ENCODE measurements at places on chromosomes 3 and 15.

DNA sequence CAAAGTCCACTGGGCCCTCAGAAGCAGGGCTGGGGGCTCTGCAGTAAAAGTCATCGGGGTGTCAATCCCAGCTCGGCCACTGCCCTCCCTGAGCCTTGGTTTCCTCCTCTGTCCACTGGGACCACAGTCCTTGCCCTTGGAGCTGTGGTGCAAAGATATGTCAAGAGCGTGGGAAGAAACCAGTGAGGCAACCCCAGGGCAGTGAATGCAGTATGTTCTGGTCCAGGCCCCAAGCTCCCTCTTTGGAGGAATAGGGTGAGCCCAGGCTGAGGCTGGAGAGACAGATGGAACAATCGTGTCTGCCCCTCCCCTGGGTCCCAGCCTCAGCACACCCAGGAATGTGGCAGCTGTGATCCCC, 779 bp downstream of the GRIP2 start:
- no peak for DNase-seq
- H3K4me3 ChIP-seq: no peak overlapping the region
- H3K4me1 ChIP-seq: no peaks in the 10 kb centered on the region
- H3K36me3 ChIP-seq: no peaks in the 10 kb centered on the region

GRCh38 chr15:64622410-64623260, 152.8 kb downstream of the RBPMS2 start:
- no peaks in the 10 kb centered on the region for H3K27me3 ChIP-seq
- DNase-seq: peak; percentile 79
- peaks cover 62% of the 10 kb centered on the region for H3K4me1 ChIP-seq
- H3K36me3 ChIP-seq: no peaks in the 10 kb centered on the region
- peak overlapping the region; percentile 58 for H3K27ac ChIP-seq
- peak overlapping the region; percentile 43 for H3K4me3 ChIP-seq

DNA sequence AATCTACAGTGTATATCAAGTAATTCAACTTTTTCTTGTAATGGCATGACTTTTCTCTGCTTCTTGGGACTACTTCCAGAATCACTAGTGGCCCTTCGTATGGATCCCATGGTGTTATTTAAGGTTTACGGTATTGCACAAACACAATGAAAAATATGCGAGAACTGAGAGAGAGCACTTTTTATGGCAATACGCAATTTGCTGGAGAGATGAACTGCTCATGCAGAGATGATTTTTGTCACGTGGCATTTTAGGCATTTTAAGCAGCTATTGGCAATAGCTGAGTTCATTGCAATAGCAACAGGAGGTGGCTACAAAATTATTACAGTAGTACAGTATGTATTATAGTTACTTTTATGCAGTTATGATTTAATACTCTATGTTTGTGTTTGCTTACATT, 294.0 kb downstream of the UBE2E2 start:
- H3K4me1 ChIP-seq: no peaks in the 10 kb centered on the region
- DNase-seq: no peak
- no peak overlapping the region for H3K4me3 ChIP-seq
- no peak overlapping the region for H3K27ac ChIP-seq
- no peaks in the 10 kb centered on the region for H3K36me3 ChIP-seq

- no peak overlapping the region for H3K27ac ChIP-seq
- no peak for DNase-seq
- no peaks in the 10 kb centered on the region for H3K36me3 ChIP-seq
Measured at GRCh38 chr3:93969443-93969842, 4.3 kb downstream of the PROS1 start.

DNA sequence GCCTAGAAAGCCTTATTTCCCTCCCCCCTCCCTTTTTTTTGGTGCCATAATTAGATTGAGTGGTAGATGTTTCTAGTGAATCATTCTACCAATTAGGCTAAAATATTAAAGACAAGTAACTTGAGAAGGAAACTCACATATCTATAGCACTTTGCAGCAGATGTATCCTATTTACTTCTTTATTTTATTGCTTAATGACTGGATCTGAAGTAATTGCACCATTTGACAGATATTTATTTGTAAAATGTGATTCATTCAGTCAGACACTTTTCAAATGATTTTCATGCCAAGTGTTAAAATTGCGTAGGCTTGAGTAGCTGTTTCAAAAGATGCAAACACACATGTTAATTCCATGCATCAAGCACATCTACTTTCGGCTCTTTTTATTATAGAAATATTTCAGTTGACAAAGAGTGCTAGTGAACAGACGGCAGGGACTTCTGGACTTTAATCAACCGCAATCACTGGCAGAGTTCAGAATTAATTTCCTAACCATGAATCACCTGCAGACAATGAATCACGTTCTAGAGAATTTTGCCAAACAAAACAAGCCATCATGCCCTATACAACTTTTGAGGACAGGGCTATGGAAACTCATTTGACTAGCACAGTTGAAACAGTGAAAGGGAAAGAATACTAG, 636.8 kb downstream of the MECOM start:
- no peaks in the 10 kb centered on the region for H3K36me3 ChIP-seq
- no peak for DNase-seq

- H3K4me3 ChIP-seq: no peak overlapping the region
- no peaks in the 10 kb centered on the region for H3K27me3 ChIP-seq
- DNase-seq: no peak
- no peaks in the 10 kb centered on the region for H3K4me1 ChIP-seq
- H3K27ac ChIP-seq: no peak overlapping the region
Measured at GRCh38 chr3:171684221-171684620, 126.1 kb downstream of the PLD1 start.

DNA sequence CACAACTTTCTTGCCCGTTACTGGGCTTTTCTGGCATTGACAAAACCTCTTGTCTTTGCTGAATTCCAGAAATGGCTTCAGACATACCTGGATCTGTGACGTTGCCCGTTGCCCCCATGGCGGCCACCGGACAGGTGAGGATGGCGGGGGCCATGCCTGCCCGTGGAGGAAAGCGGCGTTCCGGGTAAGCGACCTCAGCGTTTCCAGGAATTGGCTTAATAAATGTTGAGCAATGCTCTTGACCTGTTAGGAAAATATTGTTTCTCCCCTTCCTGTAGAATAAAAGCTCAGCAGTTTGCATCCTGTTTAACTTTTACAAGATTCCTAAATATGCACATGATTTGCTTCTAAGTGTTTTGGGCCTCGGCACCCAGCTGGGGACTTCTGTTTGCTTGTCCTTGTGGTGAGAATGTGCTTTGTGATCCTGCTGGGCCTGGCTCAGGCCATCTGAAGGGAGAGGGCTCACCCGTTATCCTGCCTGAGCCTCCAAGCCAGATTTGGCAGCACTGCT, 46.7 kb downstream of the ARNT2 start:
- H3K36me3 ChIP-seq: no peaks in the 10 kb centered on the region
- no peak overlapping the region for H3K4me3 ChIP-seq
- DNase-seq: no peak
- no peak overlapping the region for H3K27ac ChIP-seq
- no peaks in the 10 kb centered on the region for H3K27me3 ChIP-seq
- H3K4me1 ChIP-seq: no peaks in the 10 kb centered on the region

GRCh38 chr15:41917767-41918430, 24.0 kb upstream of the SPTBN5 start:
- peaks cover 6% of the 10 kb centered on the region for H3K36me3 ChIP-seq
- no peak for DNase-seq
- H3K4me1 ChIP-seq: peaks cover 19% of the 10 kb centered on the region

GRCh38 chr3:144265542-144266100, 294.0 kb downstream of the DIPK2A start:
- H3K27ac ChIP-seq: no peak overlapping the region
- H3K36me3 ChIP-seq: no peaks in the 10 kb centered on the region
- H3K4me1 ChIP-seq: no peaks in the 10 kb centered on the region
- DNase-seq: no peak
- no peak overlapping the region for H3K4me3 ChIP-seq
- H3K27me3 ChIP-seq: peaks cover 3% of the 10 kb centered on the region

- DNase-seq: no peak
- H3K27ac ChIP-seq: peak overlapping the region; percentile 98
- peaks cover 4% of the 10 kb centered on the region for H3K36me3 ChIP-seq
- H3K4me3 ChIP-seq: peak overlapping the region; percentile 89
- peaks cover 59% of the 10 kb centered on the region for H3K4me1 ChIP-seq
Measured at GRCh38 chr3:13014755-13015285, 58.4 kb downstream of the IQSEC1 start.

DNA sequence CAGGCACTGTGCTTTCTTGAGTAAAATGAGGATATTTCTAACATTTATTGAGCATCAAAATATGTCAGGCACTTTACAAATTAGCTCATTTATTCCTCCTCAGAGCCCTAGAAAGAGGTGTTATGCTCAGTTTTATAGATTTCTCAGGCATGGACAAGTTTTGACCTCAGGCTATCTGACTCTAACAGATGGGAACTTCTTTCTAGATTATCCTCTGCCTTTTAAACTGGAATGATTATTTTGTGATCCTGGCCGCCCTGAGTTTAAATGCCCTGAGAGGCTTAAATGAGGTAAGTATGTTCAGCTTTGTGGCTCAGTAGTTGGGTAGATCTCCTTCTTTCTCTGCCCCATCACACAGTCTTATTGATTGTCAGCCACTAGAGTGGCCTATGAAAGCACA, 32.3 kb upstream of the ATP1B3 start:
- no peaks in the 10 kb centered on the region for H3K27me3 ChIP-seq
- H3K36me3 ChIP-seq: no peaks in the 10 kb centered on the region
- DNase-seq: no peak

DNA sequence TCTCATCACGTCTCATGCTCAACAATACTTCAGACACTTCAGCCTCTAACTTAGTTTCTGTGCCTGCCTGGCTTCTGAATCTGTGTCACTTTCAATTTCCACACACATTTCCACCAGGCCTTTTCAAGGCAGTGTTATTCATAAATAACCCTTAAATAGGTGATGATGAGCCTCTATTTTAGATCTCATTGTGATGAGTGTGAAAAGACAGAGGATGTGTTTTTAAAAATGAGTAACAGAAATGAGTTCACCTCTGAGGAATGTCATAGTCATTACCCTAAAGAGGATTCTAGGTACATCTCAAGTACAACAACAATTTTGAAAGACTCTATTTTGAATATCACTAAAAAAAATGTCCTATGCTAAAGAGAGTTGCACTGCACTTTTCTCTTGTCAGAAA, 64.6 kb downstream of the STAC start:
- no peak overlapping the region for H3K4me3 ChIP-seq
- H3K27me3 ChIP-seq: no peaks in the 10 kb centered on the region
- H3K27ac ChIP-seq: no peak overlapping the region
- H3K4me1 ChIP-seq: no peaks in the 10 kb centered on the region
- DNase-seq: no peak

GRCh38 chr3:142963516-142964448, at the start of gene PAQR9:
PAQR9 (minus strand) TSS chr3:142963674; CDS start chr3:142963336, 338 bp downstream.
- peaks cover 6% of the 10 kb centered on the region for H3K36me3 ChIP-seq
- DNase-seq: no peak
- H3K27me3 ChIP-seq: peaks cover 75% of the 10 kb centered on the region
- no peak within 1 kb of the TSS for H3K27ac ChIP-seq
- peaks cover 13% of the 10 kb centered on the region for H3K4me1 ChIP-seq
- peak within 1 kb of the TSS; percentile 82 for H3K4me3 ChIP-seq

DNA sequence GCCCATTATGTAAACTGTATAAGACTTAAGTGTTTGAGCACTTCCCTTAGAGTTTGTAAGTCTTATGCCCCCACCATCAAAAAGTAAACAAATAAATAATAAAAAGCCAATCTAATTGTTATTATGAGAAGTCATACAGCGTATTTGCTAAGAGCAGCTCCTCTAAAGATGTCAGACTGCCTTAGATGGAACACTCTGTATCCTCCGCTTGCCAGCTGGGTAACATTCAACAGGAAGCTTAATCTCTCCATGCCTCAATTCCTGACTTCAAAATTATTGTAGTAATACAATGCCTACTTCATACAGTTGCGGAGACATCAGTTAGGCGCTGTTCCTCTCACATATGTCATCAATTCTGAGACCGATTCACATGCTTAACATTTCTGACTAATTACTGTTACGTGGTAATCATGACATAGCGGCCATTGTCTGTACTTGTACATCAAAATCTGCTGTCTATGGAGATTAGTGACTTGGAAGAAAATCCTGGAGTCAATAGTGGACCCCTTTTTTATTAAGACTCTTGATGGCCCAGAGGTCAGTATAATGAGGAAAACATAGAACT, 417.7 kb downstream of the LPP start:
- H3K27me3 ChIP-seq: no peaks in the 10 kb centered on the region
- no peak overlapping the region for H3K4me3 ChIP-seq

DNA sequence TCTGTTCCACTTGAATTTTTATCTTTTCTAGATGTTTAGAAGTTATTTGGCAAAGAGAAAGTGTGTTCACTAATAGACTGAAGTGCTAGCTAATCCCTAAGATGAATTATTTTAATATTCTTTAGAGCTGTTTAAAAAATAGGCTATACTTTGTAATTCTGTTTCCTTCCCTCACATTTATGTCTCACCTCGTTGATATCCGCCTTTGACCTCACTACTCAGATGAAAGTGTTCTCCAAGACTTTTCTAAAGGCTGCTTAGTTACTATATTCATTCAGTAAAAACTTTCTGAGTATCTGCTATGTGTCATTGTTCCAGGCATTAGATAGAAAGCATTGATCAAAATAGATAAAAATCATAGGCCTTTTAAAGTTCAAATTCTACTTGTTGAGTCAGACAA, 38.3 kb downstream of the HMG20A start:
- peaks cover 11% of the 10 kb centered on the region for H3K4me1 ChIP-seq
- H3K36me3 ChIP-seq: peaks cover 13% of the 10 kb centered on the region
- no peak overlapping the region for H3K27ac ChIP-seq
- H3K4me3 ChIP-seq: no peak overlapping the region
- H3K27me3 ChIP-seq: no peaks in the 10 kb centered on the region

DNA sequence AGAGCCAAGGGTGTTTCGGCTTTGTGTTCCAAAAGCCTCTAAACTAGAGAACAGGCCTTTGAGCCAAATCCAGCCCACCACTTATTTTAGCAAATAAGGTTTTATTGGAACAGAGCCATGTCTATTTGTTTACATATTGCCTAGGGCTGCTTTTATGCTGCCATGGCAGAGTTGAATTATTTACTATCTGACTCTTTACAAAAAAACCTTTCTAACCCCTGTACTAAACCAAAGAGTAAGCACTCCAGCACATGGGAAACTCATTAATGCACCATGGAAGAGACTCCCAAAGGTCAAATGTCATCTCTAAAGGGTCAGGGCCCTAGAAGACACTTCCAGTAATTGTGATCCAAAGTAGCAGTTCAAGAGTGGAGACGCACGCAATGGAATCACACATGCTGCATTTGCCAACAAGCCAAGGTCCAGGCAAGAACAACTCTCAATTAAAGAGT, 22.3 kb downstream of the OSBPL10 start:
- no peaks in the 10 kb centered on the region for H3K4me1 ChIP-seq
- no peak overlapping the region for H3K4me3 ChIP-seq
- no peaks in the 10 kb centered on the region for H3K36me3 ChIP-seq
- H3K27ac ChIP-seq: no peak overlapping the region
- peaks cover 13% of the 10 kb centered on the region for H3K27me3 ChIP-seq
- DNase-seq: no peak

Measured in natural killer cell treated with Interleukin-12 subunit alpha and Interleukin-12 subunit beta and Interleukin-15 and Interleukin-18, amount 100 ng/mL, for 72 hours (primary cell).